Stimulated activated CD4-positive, alpha-beta T cell treated with anti-CD3 and anti-CD28 coated beads, Interleukin-1b, Interleukin-23, amount 100 ng/mL, for 1 hour (primary cell): ENCODE measurements at places on chromosomes 3 and 15.

- DNase-seq, result peak; percentile 65
Observed at GRCh38 chr3:122679085-122679881, 1.4 kb upstream of the PARP14 start.

DNA sequence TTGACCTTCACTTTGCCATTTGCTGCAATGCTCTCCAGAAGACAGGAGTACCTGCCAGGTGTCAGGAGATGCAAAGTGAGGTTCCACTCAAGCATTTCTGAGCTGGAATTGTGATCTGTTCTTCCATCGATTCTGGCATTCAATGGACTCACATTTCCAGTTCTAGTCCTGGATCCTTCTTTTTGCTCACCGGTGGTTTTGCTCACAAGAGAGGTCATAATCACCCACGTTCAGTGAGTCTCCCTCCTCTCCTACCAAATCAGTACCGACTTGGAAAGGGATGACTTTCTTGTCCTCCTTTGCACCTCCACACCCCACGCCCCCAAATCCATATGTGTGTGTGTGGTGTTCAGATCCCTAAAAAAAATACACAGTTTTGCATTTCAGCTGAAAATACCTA is 206.7 kb upstream of the IGF1R start:
- DNase-seq, result no peak

DNA sequence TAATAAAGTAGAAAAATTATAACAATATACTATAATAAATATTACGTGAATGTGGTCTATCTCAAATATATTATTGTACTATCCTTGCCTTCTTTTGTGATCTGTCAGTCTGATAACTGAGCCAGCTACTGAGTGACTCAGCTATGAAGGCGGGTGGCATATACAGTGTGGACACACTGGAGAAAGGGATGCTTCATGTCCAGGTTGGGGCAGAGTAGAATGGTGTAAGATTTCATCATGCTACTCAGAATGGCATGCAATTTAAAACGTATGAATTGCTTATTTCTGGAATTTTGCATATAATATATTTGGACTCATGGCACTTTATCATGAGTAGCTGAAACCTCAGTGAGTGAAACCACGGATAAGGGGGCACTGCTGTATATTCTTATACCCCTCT is 172.9 kb upstream of the TBC1D5 start:
- no peak for DNase-seq

DNA sequence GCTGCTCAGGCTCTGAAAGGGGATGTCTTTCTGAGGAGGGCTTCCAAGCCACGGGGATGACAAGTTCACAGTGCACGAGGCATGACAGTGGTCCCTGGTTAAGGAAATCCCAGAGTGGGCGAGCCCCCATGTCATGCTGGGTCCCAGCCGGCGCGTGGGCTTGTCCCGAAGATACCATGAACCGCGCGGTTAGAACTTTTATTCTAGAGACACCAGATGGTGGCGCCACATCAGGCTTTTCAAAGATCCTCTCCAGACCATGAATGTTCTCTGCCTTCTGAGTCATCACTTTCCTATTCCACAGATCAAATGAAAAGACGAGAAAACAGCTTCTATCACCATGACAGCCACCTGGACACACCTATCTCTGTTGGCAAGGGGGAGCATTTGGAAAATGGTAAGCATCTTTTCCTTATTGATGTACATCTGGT is 227.8 kb upstream of the LYSMD4 start:
- no peak for DNase-seq

DNA sequence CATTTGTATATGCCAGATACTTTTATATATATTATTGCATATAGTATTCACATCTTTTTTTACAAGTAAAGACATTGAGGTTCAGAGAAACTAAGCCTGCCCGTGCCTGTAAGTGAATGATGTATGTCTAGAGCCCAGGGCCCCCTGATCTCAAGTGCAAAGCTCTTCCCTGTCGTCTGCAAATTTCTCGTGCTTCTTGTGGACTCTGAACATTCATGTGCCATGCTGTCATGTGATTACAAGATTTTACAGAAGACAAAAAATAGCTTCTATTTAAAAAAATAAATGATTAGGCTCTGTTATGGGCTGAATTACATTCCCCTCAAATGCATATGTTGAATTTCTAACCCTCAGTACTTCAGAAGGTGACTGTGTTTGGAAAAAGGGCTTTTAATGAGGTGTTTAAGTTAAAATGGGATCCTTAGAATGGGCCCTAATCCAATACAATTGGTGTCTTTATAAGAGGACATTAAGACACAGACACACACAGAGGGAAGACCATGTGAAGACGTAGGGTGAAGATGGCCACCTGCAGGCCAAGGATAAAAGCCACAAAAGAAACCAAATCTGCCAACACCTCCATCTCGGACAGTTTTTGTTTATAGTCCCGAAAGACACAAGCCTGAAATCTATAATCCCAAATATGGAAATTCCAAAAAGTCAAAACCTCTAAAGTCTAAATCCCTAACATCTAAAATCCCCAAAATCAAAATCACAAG is 3.9 kb upstream of the MASP1 start:
- no peak for DNase-seq

- DNase-seq, result no peak
Observed at GRCh38 chr15:79412010-79412409, 20.1 kb upstream of the MINAR1 start.

DNA sequence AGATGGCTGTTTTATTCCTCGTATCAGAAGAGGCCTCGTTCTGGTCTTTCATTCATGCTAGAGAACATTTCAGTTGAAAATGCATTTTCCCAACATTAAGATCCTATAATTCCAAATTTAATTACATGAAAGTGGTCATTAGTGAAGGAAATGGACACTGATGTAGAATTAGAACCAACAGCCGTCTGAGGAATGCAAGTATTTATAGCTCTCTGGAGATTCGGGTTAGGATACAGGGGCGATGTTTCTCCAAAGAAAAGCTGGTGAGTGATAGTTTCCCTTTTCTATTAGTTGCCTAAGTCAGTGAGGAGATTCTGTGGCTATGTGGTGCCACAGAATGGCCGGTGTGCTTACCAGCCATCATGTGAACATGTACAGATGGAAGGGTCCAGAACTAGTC is 109.0 kb upstream of the IL12A start:
- DNase-seq, result no peak

DNA sequence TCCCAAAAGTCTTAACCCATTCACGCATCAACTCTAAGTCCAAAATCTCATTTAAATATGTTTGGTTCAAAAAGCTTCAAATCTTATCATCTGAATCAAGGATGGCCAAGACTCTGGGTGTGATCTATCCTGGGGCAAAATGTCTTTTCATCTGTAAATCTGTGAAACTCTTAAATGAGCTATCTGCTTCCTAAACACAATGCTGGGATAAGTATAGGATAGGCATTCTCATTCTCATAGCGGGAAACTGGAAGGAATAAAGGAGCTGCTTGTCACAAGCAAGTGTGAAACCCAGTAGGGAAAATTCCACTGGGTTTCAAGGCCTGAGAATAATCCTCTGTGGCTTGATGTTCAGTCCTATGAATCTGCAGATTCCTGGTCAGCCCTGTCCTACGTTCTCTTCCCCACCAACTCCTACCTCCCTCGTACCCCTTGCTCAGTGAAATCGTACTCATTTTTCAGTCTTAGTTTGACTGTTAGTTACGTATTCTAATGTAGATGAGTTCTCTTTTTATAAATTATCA is 156.7 kb downstream of the EPHA3 start:
- no peak for DNase-seq
